ENCODE measurements at places on chromosomes 2 and 18.

DNA sequence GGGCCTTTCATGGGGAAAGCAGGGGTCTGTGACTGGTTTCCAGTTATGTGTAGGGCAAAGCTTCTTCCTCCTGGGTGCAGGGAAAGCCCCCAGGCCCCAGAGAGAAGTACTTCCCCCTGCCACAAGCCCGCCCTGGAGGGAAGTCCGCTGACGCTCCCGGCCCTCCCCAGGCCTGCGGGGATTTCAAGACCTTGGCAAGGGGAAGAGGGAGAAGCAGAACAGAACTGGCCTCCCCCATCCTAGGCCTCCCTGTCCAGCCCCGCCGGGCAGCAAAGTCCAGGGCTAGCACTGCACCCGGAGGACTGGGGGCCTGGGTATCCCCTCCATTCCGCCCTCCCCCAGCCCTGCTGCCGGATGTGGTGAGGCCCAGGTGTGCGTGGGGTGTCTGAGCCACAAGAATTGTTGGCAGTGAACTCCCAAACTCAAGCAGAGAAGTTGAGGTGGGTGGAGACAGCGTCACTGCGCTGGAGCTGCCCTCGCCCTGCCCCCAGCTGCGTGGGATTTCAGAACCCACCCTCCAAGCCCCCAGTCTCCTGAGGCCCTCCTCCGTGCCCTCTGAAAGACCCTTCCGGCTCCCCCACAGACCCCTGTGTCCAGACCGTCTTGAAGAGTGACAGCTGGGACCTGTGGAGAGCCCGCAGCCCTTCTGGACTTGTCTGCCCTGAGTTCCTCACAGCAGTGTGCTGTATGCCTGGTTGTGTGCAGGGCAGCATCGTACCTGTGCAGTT is 1.1 kb upstream of the DUSP2 start:
- H3K27me3 ChIP-seq = no peaks in the 10 kb centered on the region
- H3K36me3 ChIP-seq = no peaks in the 10 kb centered on the region
- no peak for DNase-seq
- H3K27ac ChIP-seq = peak overlapping the region; percentile 69

GRCh38 chr18:46856973-46857372 is 60.3 kb downstream of the PIAS2 start:
- H3K4me1 ChIP-seq = no peaks in the 10 kb centered on the region
- H3K27me3 ChIP-seq = no peaks in the 10 kb centered on the region
- DNase-seq = no peak
- no peak overlapping the region for H3K27ac ChIP-seq
- no peak overlapping the region for H3K4me3 ChIP-seq
- H3K36me3 ChIP-seq = no peaks in the 10 kb centered on the region

DNA sequence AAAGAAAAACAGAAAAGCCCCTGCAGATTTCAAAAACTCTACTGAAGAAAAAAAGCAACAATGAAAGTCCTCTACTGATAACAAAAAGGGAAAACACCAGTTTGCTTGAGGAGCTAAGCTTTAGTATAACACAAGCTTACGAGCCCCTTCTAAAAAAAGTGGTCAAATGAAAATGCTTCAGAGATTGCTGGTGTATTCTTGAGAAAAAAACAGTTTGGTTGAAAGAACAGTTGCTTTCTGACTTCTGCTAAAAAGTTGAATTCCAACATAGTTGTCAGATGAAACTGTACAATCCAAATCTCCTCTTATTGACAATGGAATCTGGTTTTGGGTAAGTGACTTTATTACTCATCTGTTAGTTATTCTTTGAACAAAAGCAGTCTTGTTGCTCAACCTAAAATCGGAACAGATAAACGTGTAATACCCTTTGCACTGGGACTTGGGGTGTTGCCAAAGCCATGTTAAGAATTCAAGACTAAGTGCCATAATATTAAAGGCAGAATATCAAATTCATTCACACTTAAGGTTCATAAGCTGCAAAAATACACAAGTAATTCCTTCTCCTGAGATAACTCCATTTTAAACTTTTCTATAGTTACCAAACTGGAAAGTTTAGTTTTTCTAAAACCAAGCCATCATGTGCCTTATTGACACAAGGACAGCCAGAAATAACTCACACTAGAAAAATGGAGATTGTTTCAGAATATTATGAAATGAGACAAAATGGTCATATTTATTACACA is 45.3 kb upstream of the SPAG16 start:
- no peaks in the 10 kb centered on the region for H3K36me3 ChIP-seq
- H3K27ac ChIP-seq = no peak overlapping the region
- H3K4me3 ChIP-seq = no peak overlapping the region
- H3K4me1 ChIP-seq = no peaks in the 10 kb centered on the region

GRCh38 chr2:15955232-15955988 is 15.1 kb downstream of the MYCN start:
- H3K27me3 ChIP-seq = no peaks in the 10 kb centered on the region
- no peak for DNase-seq
- H3K36me3 ChIP-seq = no peaks in the 10 kb centered on the region

GRCh38 chr2:230944123-230944653 is 19.1 kb upstream of the GPR55 start:
- DNase-seq = no peak
- H3K27me3 ChIP-seq = peaks cover 15% of the 10 kb centered on the region
- H3K4me3 ChIP-seq = no peak overlapping the region
- no peak overlapping the region for H3K27ac ChIP-seq
- H3K36me3 ChIP-seq = no peaks in the 10 kb centered on the region

- no peaks in the 10 kb centered on the region for H3K27me3 ChIP-seq
- H3K27ac ChIP-seq = no peak overlapping the region
- no peak for DNase-seq
- no peaks in the 10 kb centered on the region for H3K4me1 ChIP-seq
Observed at GRCh38 chr2:161571051-161571429, 53.2 kb upstream of the SLC4A10 start.

- H3K36me3 ChIP-seq = no peaks in the 10 kb centered on the region
- peaks cover 87% of the 10 kb centered on the region for H3K4me1 ChIP-seq
- H3K4me3 ChIP-seq = peak overlapping the region; percentile 45
- H3K27ac ChIP-seq = peak overlapping the region; percentile 97
- no peaks in the 10 kb centered on the region for H3K27me3 ChIP-seq
Observed at GRCh38 chr2:96531872-96532505, 4.6 kb upstream of the ARID5A start.

- H3K36me3 ChIP-seq = no peaks in the 10 kb centered on the region
- no peak overlapping the region for H3K27ac ChIP-seq
- no peaks in the 10 kb centered on the region for H3K4me1 ChIP-seq
- no peaks in the 10 kb centered on the region for H3K27me3 ChIP-seq
- no peak overlapping the region for H3K4me3 ChIP-seq
- DNase-seq = no peak
Observed at GRCh38 chr2:84478867-84479266, 19.8 kb upstream of the SUCLG1 start.

DNA sequence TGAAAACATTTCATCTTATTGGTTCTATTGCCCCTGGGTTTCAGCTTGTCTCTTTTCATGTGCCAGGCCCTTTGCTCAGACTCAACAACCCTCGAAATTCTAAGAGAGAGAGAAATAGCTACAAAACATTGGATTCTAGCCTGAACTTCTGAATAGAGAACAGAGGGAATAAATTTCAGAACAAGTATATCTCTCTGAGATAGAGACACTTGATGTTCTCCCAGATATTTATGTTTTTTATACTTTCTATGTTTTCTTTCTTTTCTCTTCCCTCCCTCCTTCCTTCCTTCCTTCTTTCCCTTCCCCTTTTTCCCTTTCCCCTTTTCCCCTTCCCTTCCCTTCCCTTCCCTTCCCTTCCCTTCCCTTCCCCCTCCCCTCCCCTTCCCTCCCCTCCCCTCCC is 279.5 kb upstream of the SPRED2 start:
- no peaks in the 10 kb centered on the region for H3K36me3 ChIP-seq
- H3K4me3 ChIP-seq = no peak overlapping the region
- no peak overlapping the region for H3K27ac ChIP-seq
- no peaks in the 10 kb centered on the region for H3K27me3 ChIP-seq
- no peak for DNase-seq
- H3K4me1 ChIP-seq = peaks cover 31% of the 10 kb centered on the region

DNA sequence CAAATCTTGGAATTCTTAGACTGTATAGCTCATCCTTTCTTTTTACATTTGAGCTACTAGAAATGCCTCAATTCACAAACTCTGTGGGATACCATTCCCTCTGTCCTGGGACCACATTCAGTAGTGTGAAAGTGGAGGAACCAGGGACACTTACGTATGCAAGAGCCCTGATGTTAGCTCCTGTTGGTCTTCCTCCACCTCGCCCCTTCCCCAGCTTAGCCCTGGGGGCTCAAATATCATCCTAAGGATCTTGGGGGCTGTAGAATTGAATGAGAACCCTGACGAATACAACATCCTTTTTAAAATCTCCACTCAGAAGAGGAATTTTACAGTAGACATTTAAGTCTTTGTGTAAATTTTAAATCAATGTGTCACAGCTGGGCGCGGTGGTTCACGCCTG is 65.2 kb upstream of the RAPH1 start:
- H3K4me1 ChIP-seq = no peaks in the 10 kb centered on the region
- no peak for DNase-seq
- no peak overlapping the region for H3K27ac ChIP-seq

DNA sequence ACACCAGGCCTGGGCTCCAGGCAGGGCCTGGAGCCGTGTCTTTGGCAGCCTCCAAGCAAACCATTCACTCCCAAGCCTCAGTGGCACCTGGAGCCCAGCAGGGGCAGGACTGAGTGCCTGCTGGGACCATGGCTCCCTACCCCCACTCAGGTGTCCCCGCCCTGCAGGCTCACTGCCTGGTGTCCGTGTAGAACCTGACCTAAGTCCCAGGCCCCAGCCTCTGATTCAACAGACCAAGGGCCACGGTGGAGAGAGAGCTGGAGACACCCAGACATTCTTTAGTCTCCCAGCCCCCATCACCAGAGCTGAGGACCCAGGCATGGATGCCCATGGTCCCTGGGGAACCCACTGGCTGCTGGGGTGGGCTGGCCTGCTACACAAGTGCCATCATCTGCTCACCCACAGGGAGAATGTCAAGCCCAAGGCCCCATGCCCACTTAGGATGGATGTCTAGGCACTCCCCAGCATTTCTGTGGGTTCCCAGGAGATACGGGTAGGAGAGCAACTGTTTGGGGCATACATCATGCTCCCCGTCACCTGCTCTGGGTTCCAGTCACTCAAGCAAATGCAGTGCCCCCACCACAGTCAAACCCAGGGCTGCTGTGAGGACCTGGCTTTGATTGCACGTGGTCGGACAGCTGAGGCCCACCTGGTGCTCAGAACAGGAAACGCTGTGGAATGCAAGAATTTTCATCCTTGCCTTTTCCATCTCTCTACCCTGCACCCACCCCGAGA is 42.9 kb upstream of the ATG16L1 start:
- DNase-seq = no peak
- no peaks in the 10 kb centered on the region for H3K36me3 ChIP-seq
- H3K27ac ChIP-seq = no peak overlapping the region
- H3K4me3 ChIP-seq = no peak overlapping the region
- H3K27me3 ChIP-seq = no peaks in the 10 kb centered on the region
- H3K4me1 ChIP-seq = peaks cover 33% of the 10 kb centered on the region

- H3K4me3 ChIP-seq = no peak overlapping the region
- DNase-seq = no peak
- peaks cover 28% of the 10 kb centered on the region for H3K4me1 ChIP-seq
- H3K27ac ChIP-seq = no peak overlapping the region
- H3K27me3 ChIP-seq = no peaks in the 10 kb centered on the region
- H3K36me3 ChIP-seq = no peaks in the 10 kb centered on the region
Observed at GRCh38 chr2:6919901-6920742, 2.9 kb downstream of the RNF144A start.

DNA sequence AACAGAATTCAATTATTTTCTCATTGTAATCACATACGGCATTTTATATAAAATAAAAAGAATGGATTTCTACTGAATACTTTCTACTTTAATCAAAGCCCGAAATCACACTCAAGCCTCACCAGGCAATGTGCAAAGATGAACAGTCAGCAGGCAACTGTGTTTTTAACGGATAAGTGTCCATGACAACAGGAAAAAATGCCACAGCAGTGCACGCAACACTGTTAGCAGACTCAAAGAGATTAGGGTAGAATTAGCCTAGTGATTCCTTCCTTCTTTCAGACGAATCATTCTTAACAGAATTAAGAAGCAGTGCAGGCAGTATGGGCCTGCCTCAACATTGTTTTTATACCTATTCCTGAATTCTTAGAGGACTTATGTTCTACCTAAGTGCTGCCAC is 135.6 kb downstream of the CDH2 start:
- H3K27ac ChIP-seq = no peak overlapping the region
- peaks cover 17% of the 10 kb centered on the region for H3K4me1 ChIP-seq
- no peak for DNase-seq
- H3K36me3 ChIP-seq = no peaks in the 10 kb centered on the region
- H3K4me3 ChIP-seq = no peak overlapping the region

DNA sequence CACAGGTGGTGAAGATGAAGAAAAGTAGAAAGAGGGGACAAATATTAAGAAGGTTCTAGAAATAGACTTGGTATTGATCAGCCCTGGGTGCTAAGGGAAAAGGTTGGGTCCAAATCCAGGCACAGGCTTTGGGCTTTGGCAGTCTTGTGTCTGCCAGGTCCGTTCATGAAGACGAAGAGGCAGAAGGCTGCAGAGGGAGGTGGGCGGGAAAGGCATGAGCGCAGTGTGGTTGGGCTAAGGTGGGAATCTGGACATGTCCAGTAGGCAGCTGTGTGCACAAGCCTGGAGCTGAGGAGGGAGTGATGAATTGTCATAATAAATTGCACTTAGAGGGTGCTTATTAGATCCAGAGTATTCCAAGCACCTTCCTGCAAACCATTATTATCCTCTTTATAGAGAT is 105.7 kb upstream of the TEX51 start:
- H3K27me3 ChIP-seq = no peaks in the 10 kb centered on the region
- H3K27ac ChIP-seq = no peak overlapping the region
- DNase-seq = no peak
- no peaks in the 10 kb centered on the region for H3K36me3 ChIP-seq

DNA sequence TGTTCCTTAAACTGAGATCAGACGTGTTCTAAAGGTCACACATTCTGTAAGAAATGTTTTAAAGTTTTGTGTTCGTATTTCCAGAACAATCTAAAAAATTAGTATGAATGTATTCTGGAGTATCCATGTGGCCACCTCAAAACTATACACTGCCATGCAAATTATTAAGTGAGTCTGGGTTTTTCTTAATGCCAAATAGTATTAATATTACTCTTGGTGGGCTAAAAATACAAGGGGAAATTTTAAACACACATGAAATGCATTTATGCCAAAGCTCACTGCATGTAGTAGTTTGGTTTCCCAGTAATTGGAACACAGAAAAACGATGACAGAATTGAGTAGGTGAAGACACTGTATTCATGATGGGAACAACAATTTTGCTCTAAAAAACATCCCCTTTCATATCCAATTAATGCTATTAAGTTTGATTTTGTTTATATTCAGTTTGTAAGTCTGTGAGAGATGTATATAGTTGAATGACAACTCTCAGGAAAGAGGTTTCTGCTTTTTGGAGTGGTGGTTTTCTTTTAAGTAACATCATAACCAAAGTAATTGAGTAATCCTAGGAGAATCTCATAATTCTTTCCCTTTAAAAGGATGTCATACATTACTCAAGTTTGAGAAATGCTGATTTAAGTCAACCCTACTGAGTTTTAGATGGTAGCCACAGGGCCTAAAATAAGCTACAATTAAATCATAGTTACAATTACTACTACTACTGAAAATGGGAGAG is 75.7 kb upstream of the CDCA7 start:
- H3K27ac ChIP-seq = no peak overlapping the region
- no peak for DNase-seq

GRCh38 chr18:3655254-3656050 is 205.5 kb downstream of the TGIF1 start:
- no peaks in the 10 kb centered on the region for H3K36me3 ChIP-seq
- no peak for DNase-seq
- H3K4me1 ChIP-seq = peaks cover 4% of the 10 kb centered on the region
- H3K27ac ChIP-seq = no peak overlapping the region
- no peaks in the 10 kb centered on the region for H3K27me3 ChIP-seq
- H3K4me3 ChIP-seq = no peak overlapping the region
